Stimulated activated effector memory CD8-positive, alpha-beta T cell treated with anti-CD3 and anti-CD28 coated beads, Interleukin-12 subunit alpha, Interleukin-12 subunit beta, amount 100 ng/mL, for 72 hours (primary cell): ENCODE measurements at places on chromosomes 7 and 10.

GRCh38 chr10:103934308-103934707 is 16.3 kb upstream of the STN1 start:
- no peak for DNase-seq

DNA sequence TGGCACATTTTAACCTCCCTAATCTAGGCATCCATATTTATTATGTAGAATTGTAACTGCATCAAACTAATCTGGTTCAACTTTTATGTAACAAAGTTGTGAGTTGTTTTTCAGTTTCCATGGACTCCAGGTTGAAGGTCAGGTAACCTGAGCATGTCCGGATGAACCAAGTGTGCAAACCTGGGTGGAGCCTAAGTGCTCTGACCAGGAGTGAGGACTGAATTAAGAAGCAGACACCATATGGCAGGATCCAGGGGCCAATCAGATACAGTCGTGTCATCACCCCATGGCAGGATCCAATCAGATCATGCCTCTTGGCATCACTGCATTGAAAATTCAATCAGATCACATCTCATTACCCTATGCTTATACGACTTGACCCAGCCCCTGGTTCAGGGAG is 41.2 kb upstream of the PHYHIPL start:
- no peak for DNase-seq

DNA sequence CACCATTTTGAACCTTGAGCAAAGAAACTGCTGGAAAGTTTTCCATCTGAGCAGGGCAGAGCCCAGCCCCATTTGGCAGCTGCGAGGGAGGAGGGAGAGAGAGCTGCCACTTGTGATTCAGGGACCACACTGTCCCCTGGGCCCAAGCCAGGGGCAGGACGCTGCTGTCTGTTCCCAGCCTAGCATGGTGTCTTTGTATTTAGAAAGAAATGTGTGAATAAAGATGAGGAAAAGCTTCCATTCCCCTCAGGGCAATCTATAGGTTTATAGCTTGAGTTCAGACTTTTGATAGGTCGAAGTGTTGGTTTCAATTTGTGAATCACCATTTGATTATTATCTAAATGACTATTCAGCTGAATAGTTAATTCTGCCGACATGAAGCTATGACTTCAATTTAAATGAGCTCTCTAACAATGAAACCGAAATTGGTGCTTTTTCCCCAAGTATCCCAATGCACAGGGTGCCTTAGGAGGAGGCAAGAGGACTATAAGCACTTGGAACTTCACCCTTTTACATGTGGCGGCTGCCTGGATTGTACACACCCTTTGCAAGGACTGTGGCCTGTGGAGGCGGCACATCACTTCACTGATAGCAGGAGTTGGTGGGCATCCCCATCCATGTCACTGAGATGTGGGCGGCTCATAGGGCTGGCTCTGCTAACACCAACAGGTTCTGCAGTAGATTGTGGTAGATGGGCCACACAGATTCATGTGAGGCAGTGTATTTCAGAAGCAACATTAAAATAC is 223.5 kb downstream of the CCDC3 start:
- peak; percentile 51 for DNase-seq

GRCh38 chr10:128078136-128078969 is 47.9 kb downstream of the MKI67 start:
- no peak for DNase-seq

DNA sequence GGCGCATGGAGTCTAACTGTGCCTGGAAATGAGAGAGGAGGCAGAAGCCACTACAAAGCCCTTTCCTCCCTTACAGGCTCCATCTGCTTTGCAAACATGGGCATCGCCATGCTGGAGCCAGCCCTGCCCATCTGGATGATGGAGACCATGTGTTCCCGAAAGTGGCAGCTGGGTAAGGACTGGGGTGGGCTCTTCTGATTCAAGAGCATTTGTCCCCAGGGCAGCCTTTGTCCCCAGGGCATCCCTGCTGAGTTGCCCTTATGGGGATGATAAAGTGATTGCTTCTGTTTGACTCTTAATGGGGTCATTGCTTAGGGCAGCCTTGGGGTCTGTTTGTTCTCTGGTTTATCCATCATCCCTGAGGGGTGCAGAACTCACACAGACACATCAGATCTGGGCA is 16.8 kb downstream of the SLC18A2 start:
- DNase-seq: peak; percentile 20

- no peak for DNase-seq
Measured at GRCh38 chr7:14717816-14718215, 184.7 kb downstream of the DGKB start.

- DNase-seq: peak; percentile 25
Measured at GRCh38 chr10:31770307-31770902, 158.2 kb downstream of the ARHGAP12 start.

DNA sequence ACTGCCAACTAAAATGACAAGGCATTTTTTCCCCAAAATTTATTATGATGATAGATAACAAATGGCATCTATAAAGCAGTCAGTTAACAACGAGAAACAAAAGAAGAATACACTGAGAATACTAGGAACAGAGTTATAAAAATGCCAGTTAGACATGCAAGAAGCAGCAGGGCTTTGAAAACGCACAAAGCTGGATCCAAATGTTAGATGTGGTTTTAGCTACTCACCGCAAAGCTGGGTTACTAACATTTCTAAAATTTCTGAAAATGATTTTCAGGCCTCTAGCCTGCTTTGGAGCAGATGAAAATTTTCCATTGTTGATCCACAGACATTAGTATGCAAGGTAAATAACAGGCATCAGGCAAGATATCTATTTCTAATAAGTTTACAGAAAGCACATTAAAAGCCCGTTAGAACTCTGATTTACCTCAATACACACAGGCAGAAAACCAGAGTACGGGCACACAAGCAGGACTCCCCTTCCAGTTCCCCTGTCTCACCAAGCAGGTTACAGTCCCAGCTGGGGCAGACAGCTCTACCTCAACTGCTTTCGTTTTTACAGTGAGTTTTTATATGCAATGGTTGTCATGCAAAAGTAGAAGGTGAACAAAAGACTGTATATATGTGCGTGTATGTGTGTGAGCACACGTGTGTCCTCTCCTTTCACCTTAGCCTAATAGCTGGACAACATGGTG is 37.9 kb downstream of the GLI3 start:
- DNase-seq: no peak

- no peak for DNase-seq
Measured at GRCh38 chr10:4450981-4451908, 374.8 kb upstream of the AKR1E2 start.

DNA sequence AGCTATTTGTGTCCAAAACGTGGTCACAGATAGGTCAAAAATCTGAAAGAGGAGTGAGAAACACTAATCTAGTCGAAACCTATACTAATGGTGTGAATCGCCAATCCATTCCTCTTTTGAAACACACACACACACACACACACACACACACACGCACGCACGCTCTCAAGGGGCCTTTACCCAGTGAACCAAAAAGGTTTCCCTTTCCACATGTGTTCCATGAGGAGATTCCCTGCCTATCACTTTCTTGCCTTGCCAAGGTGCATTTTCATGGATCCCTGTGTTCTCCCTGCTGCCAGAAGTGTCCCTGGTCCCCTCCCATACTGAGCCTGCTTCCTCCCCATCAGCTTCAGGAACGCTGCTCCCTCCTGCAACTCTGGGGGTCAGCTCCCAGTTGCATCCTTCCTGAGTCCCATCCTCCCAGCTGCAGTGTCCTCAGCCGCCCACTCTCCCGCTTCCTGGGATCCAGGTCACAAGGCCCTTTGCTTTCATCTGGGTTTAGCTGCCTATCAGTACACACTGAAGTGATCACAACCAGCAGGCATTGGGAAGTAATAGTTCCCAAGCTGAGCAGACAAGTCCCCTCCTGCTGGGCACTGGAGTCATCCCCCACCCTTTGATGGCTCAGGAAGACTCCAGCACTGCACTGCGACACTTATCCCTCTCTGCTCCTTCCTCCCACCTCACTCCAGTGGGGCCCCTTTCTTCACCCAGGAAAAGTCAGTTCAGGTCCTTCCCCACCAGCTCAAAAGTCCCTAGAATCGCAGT is 49.2 kb upstream of the KCNMA1 start:
- no peak for DNase-seq

GRCh38 chr7:17646253-17646956 is 293.9 kb downstream of the SNX13 start:
- DNase-seq: no peak

DNA sequence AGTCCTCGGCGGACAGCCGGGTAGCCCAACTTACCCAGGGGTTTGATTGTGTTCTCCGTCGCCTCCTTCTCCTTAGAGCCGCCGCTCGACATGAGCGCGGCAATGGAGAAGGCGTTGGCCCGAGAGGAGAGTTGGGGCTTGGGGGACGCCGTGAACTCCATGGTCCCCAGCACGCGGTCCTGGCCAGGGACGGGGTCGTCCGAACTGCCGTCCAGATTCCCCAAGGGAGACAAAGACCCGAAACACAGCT is 515 bp downstream of the TBX20 start:
- DNase-seq: no peak

DNA sequence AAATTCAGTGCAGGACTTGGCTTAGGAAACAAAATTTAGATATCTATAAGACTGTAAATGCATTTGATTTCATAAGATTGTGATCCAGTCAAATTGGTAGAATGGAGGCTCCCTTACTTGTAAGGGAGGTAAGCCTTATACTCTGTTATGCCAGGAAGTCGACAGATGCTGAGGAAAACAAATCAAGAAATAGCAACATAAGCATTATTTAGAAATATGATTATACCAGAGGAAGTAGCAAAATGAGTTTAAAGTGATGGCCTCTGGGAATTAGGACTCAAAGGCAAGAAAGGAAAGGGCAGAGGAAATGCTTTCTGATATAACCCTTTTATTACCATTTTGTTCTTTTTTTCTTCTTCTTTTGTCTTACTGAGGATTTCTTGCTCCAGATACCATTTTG is 40.5 kb upstream of the MTPAP start:
- DNase-seq: no peak

GRCh38 chr10:120457431-120458172 is 575 bp downstream of the PLPP4 start:
- DNase-seq: no peak

DNA sequence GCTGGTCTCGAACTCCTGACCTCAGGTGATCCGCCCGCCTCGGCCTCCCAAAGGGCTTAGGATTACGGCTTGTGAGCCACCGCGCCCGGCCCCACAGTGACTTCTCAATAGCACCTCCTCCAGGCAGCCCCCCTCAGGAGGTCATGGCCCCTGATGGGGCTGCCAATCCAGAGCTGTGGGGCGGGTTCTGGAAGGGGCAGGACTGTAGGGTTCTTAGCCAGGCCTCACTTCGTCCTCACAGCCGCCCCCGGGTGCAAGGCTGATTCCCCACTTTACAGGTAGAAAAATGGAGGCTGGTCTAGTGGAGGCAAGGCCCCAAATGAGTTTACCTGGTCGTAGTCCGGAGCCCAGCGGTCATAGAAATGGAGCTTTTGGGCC is 638 bp downstream of the METTL27 start:
- DNase-seq: no peak

GRCh38 chr7:28990200-28990960 is 32.2 kb upstream of the TRIL start:
- DNase-seq: peak; percentile 18

DNA sequence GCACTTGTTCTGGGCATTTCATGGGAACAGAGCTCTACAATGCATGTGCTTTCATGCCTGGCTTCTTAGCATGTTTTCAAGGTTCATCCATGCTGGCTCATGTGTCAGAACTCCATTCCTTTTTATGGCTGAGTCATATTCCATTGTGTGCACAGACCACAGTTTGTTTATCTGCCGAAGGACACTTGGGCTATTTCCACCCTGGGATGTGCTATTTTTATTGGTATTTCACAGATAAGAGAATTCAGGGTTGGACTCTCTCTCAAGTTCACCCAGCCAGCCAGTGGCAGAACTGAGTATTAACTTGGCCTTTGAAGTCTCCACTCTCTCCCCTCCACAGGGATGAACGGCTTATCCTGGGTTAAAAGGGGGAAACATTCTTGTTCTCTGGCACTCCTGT is 190.7 kb upstream of the GPR26 start:
- no peak for DNase-seq

DNA sequence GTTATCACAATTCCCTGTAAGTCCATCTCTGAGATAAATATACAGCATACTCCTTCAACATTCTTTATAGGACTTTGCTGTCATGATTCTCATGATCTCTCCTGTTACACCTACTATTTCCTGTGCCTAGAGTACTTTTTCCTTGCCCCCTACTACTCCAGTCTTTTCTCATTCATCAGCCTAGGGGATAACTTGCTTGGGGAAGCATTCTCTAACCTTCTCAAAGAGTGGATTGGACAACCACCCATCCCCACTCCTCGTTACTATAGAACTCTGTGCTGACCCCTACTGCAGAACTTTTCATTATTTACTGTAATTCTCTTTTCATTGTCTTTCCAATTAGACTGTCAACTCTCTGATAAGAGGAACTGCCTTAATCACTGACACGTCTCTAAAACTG is 57.4 kb upstream of the TFEC start:
- no peak for DNase-seq

GRCh38 chr10:120828763-120829319 is 22.3 kb upstream of the WDR11 start:
- no peak for DNase-seq

- no peak for DNase-seq
Measured at GRCh38 chr7:37947941-37948210, 27.4 kb downstream of the EPDR1 start.

GRCh38 chr7:44608916-44609648 is 2.7 kb downstream of the OGDH start:
- DNase-seq: no peak

- no peak for DNase-seq
Measured at GRCh38 chr7:98217623-98218582, 6.7 kb downstream of the BHLHA15 start.

DNA sequence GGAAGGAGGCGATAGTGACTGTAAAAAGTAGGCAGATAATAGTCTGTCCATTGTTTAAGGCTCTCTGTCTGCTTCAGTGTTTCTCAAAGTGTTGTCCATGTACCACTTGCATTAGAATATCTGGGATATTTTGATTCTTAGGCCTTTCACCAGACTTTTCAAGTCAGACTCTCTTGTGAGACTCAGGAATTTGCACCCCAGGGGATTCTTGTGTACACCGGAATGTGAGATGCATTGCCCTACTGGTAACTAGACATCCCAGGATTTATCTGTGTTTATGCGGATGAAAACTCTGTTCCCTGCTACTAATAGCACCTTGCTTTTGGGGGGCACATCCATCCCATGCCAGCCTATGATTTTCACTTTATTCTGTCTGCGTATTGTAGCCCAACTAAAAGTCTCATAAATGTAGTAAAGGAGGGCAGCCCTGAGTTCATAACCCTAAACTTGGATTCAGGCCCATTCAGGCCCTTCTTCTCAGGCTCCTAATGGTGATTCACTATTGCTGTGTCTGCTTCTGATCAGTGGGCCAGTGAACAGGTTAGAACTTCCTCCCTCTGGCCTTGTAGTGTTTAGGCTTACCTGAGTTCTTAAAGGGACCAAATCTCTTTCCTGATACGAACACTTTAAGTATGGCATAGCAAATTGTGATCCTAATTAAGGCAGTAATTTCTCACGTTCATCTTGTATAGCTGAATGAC is 71.8 kb upstream of the RPA3 start:
- DNase-seq: no peak

DNA sequence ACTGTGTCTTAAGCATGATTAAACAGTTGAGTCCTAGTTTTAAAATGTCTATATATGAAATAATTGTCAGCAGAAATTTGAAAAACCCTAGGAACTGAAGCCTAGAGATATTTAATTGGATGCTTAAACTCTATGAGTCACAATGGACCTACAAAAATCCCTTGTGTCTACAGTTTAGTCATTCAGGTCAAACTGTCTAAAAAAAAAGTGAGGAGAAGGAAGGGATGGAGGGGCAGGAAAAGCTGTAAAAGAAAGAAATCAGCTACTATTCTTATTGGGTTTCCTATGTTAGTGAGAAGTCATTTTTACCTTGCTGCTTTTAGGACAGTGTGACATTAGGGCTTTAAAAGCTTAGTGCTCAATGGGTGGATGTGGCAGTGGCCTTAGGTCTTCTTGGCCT is 406.1 kb upstream of the FZD8 start:
- no peak for DNase-seq

- DNase-seq: no peak
Measured at GRCh38 chr10:121375172-121375571, 223.1 kb downstream of the FGFR2 start.
